ENCODE measurements at places on chromosomes 11 and 22.
A peak's percentile ranks its signal among the peaks of the same experiment; 100 is the strongest.

- DNase-seq = no peak
Observed at GRCh38 chr11:8728563-8728962, 46.0 kb downstream of the RPL27A start.

DNA sequence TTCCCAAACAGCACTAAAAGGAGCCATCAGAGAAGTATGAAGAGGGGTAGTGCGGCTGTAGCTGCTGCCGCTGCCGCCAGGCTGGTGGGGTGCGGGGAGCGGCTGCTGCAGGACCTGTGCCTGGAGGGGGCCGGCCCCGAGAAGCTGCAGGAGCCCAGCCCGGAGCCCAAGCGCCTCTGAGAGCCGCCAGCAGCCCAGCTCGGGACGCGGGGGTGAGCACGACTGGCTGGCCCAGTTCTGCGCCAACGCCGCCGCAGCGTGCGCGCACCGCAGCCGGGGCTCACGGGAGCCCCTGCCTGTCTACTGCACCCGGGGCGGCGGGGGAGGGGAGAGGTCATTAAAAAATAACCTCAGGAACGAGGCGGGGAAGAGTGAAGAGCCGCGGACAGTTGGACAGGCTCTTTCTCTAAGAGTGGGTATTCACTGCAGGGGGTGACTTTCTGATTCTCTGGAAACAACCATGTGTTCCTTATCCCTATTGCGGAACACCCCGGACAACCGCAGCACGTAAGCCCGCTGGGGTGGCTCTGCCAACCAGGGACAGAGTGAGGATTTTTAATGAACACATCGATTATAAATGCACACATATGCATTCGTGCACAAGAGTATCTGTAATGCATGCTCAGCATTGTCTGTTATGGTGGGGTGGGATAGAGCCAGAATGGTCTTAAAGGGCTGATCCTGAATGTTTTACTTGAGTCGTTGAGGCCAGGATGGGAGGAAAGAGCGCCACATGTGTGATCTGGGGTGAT, 453 bp downstream of the GAS2 start:
- DNase-seq = no peak

GRCh38 chr11:66045177-66045639, 3.8 kb downstream of the GAL3ST3 start:
- peak; percentile 79 for DNase-seq

DNA sequence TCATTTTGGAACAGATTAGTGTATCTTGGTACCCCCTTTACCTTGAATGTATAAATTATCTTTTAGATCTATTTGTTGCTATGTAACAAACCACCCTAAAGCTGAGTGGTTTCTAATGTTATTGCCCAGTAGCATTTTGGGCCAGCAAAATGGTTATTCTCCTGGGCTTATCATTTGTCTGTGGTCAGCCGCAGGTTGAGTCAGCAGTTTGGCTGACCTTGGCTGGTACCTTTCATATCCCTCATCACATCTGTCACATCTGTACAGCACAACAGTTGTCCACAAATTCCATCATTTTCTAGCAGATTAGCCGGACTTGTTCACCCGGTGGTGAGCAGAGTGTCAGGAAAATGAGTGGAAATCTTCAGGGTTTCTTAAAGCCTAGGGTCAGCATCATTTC, 588.5 kb upstream of the ARHGAP42 start:
- no peak for DNase-seq

GRCh38 chr11:109853156-109853776, 239.9 kb upstream of the ZC3H12C start:
- DNase-seq = no peak

DNA sequence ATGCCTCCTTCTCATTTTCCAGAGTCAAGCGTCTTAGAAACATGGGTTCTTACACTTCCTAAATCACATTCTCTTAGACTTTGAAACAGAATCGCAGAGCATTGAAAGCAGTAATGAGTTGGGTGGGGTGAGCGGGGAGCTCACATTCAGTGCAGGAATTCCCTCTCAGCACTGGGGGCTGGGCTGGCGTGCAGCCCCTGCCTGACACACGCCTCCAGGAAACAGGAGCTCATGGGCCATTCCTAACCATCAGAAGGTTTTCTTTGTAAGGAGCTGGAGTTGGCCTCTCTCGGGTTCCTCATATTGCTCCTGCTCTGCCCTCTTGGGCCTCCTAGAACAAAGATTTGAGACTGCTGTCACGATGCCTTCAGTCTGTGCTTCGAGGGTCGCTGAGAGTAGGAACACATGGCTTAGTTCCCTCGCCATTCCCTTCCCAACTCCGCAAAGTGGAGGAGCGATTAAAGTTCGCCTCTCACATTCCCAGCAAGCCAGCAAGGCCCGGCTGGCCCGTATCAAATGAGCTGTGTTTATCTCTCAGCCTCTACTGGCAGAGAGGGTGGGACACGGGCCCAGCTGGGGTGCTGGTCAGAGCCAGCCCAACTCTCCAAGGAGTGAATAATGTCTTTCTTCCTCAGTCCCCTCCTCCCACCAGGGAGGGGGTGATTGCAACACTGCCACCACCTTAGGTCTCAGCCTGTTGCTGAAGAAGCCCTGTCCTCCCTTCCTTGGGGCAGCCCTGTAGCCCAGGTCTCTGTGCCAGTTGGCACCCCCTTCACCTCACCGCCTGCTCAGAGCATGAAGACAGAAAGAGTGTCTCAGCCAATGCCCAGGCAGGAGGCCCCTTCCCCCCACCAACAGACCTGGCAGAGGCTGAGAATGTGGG, 10.4 kb downstream of the CHRDL2 start:
- no peak for DNase-seq

DNA sequence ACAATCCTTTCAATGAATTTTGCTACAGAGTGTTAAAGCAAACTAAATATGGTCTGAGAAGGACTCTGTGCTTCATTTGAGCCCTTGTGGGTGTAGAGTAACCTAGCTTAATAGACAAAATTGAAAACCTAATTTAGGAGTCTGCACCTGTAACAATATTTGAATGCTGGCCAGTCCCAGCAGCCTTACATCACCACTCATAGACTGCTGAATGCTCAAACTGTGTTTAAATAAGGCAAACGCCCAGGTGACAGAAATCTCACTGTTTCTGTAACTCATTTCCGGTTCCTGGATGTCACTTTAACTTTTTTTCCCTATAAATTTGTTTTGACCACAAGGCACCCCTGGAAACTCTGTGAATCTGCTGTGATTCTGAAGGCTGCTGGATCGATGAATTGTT, 45.5 kb upstream of the GLYATL1B start:
- no peak for DNase-seq

- DNase-seq = no peak
Observed at GRCh38 chr11:125075242-125075625, 12.1 kb downstream of the SLC37A2 start.

DNA sequence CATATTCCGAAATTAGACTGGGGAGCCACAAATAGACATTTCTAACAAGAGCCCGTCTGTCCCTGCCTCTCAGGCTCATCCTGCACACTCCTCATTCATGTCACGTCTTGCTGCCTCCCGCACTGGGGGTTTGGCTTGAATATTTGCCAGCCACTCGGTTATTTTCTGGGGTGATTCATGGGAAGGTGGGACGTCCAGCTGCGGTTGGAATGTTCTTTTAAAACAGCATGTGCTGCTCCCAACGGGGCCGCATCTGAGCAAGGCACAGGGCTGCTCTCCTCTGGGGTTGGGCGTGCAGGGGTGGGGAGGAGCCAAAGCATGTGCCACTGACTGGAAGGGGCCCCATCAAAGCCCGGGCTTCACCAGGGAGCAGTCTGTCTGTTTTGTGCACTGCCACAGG, 25.9 kb upstream of the SLC5A4 start:
- DNase-seq = no peak

DNA sequence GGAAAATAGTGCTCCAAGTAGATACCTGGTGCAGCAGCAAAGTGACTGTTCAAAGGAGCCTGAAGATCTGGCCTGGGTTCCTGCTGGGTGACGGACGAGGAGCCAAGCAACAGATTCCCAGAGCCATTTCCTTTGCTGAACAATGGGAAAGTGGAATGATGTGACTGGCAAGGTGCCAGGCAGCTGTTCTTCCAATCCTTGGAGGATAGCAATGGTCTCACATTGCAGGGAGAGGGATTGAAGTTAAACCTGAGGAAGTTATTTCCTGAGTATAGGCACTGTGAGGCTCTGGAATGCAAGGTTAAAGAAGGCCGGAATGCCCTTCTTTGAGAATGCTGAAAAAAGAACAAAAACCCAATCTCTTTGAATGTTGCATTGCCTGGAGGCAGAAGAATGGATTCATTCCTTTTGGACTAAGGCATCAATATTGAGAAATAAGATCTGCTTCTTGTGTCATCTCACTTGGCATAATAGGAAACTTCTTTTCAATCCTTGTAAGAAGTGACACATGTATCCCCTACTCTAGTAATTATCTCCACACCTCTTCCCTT, 223.8 kb downstream of the BLID start:
- no peak for DNase-seq

DNA sequence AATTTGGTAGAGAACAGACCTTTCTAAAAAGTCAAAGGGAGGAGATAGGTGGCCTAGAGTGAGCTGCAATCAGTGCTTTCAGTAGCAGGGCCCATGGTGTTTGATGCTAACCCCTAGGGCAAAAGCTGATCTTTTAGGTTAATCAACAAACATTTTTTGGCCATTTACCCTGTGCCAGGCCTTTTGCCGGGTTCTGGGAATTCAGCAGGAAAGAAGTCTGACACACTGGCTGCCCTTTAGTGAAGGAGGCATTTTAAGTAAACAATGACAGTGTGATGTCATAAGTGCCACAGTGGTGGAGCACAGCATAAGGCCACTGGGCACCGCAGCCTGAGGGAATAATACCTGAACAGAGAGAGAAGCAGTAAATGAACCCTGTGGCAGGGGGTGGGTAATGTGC, 29.0 kb downstream of the C22orf31 start:
- no peak for DNase-seq

DNA sequence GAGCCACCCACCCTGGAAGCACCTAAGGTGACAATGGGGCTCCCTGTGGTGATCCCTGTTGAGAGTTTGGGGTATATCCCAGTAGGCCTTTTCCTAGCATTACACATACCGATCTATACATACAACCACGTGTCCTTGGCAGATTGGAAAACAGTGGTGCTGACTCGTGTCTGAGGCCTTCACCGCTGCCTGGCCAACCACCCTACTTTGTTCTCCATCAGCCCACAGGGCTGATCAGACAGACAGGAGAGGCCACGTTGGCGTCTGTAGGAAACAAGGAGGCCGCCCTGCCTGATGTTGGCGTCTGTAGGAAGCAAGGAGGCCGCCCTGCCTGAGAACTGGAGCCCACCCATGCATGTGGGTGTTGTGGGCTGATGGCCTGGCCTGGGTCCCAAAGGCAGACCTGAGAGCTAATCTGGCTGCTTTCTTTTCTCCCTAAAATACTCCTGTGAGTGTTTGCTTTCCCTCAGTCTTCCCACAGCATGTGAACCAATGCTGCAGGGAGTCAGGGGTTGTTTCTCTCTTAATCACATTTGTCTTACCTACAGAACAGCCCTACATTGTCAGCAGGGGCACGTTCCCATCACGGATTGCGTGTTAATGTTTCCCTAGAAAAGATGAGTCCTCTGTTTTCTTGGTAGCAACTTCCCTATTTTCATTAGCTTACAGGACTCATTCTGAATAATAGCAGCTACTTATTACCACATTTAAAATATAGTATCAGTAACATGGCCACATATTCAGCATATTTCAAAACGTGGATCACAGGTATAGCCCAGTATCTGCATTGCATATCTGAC, 57.2 kb downstream of the SBF1 start:
- DNase-seq = no peak

DNA sequence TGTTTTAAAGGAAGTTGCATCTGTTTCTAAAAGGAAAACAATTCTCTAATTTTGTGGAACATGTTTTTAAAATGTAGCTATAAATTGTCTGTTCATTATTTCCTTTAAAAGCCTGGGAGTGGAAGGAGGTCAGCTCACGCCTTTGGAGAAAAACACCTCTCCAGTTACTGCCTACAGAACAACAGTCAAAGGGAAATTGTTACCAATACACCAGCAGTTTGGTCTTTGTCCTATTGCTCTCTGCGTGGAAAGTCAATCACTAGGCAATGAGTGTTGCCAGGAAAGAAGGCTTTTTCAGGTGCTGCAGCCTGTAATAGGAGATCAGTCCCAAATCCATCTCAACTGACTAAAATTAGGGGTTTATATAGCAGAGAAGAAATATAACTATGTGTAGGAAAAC, 22.2 kb downstream of the SVIP start:
- DNase-seq = no peak

DNA sequence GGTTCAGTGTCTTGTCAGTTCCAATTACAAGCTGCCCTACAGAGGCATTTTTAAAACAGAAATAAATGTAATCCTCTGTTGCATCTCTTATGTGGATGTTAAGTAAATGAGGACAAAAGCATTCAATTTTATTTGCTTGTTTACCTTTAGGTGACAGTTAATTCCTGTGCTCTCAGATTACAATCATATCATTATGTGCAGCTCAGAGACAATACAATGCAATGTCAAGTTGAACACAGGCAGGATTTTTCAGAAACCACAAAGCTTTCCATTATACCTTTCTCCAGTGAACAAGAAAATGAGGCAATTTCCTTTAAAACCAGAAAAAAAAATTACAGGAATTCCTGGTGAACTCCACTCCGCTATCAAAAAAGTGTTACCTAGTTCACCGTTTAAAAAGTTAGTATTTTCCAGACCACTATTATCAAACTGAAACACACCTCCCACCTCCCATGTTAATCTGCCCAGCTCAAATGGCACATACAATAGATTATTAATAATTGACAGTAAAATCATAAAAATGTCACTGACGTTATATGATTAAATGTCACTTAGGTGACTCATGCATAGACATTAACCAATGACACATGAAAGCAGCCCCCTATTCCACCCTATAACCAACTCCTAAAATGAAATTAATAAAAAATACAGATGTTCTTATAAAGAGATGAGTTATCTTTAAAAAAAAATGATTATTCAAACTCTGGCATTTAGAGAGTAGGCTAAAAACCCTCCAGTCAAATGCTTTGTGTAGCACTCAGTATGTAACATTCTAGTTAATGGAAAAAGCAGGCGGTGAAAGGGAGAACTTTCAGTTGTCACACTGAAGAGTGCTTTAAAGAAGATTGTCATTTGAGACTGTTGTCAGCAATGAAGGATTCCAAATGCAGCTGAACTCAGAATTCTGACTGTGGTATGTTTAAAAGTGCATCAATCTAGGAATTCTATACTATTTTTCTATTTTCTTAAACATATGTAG, 98.6 kb downstream of the MUC15 start:
- DNase-seq = no peak

GRCh38 chr11:45538363-45538762, 127.1 kb downstream of the CHST1 start:
- DNase-seq = no peak

GRCh38 chr11:17906436-17906835, 106.4 kb downstream of the SERGEF start:
- no peak for DNase-seq

GRCh38 chr22:42661985-42662831, 13.0 kb upstream of the CYB5R3 start:
- peak; percentile 70 for DNase-seq

GRCh38 chr11:9313648-9314290, 624 bp downstream of the TMEM41B start:
- no peak for DNase-seq

DNA sequence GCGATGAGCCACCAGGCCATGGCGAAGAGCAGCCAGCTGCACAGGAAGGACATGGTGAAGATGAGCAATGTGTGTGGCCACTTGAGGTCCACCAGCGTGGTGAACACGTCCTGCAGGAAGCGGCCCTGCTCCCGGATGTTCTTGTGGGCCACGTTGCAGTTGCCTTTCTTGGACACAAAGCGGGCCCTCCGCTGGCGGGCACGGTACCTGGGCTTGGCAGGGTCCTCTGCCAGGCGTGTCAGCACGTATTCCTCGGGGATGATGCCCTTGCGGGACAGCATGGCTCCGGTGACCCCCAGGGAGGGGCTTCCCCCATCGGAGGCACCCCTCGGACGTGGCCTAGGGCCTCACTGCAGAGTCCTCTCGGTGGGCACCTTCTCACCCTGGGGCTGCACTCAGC, 648 bp downstream of the KCNJ11 start:
- DNase-seq = no peak

Data from T-helper 1 cell (primary cell).